ENCODE measurements at places on chromosomes 4 and X.

DNA sequence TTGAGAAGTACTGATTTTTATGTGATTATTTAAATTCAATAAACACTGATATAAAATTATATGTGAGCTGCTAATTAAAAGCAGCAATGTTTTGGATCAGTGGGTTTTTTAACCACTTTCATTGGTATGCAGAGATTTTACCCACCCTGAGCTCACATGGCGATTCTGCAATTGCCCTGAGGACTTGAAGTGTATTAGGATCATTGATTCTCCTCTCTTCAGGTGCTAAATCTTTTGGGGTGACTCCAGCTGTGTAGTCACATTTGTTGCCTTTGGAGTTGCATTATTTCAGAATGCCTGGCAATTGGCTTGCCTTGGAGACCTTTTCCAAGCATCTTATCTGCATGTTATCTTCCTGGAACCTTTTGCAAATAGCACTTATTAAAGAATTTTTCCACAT is 51.3 kb downstream of the UGT8 start:
- no peak for DNase-seq

- DNase-seq: no peak
Observed at GRCh38 chr4:81498046-81498445, 26.3 kb upstream of the RASGEF1B start.

DNA sequence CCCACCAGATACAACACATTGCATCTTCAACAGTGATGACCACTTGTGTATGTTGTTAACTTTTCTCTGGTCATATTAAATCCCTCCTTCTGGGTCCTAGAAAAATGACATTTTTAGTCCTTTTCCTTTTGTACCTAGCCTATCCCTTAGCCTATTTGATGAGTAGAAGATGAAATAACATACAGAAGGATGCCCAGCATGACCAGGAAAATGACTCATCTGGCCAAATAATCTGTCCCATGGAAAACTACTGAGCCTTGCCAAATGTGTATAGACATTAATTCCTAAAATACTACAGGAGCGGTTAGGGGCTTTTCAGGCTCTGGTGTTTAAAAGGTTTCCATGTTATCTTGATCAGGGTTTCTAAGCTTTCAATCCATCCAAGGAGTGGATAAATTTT is 129.0 kb upstream of the KCNIP4 start:
- DNase-seq: no peak

DNA sequence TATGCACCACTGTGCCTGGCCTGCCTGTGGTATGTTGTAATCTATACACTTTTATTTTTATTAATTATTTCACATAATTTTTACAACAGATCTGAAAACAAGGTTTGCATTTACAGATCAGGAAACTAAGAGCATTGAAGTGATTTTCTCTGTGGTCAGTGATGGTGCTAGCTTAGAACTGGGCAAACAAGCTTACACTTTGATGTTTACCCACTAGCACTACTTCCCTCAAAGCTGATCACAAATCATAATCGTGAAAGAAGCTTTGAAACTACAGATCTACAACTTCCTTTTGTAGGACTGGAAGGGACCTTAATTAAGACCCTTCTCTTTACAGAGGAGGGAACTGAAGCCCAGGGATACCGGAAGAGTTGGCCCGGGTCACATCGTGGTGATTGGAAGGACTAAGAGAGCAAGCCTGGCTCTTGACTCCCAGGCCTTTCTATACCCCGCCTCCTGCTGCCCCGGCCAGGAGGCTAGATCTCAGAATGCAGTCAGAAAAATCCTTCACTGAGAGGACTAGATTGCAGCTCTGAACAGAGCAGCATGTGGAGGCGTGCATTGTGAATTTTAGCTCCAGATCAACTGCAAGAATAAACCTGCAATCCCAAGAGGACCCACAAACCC is 93.7 kb upstream of the ZNF827 start:
- no peak for DNase-seq

DNA sequence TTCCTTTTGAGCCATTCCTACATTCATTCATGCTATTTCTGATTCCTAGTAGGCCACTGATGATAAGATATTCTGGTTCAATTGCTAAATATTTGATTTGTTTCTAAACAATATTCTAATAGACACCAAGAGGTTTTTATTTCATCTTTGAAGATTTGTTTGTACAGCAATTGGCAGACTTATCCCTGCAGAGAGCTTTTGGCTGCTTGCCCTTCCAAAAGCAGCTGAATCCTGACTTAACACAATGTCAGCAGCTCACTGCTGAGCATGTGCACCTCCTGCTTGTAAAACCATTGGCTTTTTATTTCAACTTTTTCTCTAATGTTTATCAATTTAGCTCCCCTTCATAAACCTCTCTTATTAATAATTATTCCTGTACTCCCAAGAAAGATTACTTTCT is 45.3 kb downstream of the MMRN1 start:
- DNase-seq: no peak

GRCh38 chr4:71026086-71026485 is 32.6 kb downstream of the DCK start:
- no peak for DNase-seq

- no peak for DNase-seq
Observed at GRCh38 chrX:150736475-150736874, 43.3 kb downstream of the MTMR1 start.

DNA sequence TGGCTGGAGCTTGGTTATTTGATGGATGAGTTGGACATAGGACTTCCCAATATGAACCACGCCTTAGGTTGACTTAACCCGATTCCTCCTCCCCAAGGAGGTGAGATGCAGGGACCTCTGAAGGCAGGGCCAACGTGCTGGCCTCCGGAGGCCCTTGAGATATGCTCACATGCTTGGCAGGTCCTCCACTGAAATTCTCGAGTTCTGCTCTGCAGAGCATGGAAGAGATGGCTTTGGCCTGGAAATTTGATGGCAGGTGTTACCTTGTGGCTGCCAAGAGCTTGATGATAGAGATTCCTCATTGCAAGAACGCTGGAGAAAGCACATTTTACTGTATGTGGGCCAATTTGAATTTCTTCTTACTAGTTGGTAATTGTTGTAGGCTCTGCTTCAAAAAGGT is 117.4 kb upstream of the LIMCH1 start:
- no peak for DNase-seq

DNA sequence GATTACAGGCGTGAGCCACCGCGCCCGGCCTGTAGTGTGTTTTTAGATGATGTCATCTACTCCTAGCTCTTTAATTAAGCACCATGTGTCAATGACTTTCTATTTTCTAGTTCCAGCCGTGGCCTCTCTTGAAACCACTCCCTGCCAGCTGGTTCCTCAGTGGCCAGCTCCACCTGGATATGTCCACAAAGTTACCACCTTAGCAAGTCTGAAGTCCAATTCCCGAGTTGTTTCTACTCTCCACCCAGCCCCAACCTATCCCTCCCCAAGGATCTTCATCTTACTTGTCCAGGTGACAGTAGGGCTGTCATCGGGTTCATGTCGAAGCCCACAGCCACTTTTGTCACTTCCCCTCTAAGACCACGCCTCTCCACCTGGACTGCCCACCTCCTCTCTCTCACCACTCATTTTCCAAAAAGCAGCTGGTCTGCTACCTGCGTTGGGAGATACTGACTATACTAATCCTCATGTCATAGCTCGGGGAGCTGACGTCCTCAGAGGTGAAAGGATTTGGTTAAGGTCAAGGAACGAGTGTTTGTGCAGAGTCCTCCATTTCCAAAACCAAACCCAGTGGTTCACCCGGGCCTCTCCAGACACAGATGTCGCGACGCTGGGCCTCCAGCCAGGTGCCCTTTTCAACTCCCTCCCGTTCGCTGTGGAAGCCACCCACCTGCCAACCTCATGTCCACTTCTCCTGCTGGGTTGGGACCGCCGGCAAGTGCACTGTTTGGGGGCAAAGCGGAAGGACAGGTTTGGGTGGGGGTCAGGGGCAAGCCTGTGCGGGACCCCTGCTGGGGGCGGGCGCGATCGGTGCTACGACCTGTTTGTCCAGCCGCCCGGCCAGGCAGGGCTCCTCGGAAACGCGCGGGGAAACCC is 704 bp downstream of the FAM3A start:
- DNase-seq: no peak

DNA sequence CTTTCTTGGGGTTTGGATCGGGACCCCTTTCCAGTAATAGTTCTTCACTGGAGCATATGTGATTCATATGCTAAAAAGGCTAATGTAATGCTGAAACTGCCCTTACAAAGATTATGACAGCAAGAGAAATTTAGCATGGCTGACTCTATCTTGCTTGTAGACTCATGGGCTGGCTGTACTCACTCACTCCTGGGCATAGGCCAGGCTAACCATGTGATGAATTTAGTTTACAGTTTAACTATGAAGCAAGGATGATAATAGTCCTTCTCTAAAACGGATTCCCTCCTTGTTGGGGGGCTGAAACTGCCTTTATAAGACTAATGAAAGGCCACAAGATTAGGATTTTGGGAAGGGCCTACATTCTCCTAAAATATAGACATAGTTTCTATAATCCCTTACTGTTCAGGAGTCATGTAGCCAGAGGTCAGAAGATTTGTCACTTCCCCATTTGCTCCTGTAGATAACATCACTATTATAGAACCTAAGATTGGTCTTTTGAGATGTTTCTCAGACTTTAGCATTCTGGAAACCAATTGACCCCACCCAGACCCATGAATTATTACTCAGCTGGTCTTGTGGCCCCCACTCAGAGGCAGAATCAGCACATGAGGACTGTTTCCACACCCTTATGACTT is 20.8 kb upstream of the CEP135 start:
- no peak for DNase-seq

GRCh38 chrX:150694738-150695410 is 1.7 kb downstream of the MTMR1 start:
- DNase-seq: no peak

DNA sequence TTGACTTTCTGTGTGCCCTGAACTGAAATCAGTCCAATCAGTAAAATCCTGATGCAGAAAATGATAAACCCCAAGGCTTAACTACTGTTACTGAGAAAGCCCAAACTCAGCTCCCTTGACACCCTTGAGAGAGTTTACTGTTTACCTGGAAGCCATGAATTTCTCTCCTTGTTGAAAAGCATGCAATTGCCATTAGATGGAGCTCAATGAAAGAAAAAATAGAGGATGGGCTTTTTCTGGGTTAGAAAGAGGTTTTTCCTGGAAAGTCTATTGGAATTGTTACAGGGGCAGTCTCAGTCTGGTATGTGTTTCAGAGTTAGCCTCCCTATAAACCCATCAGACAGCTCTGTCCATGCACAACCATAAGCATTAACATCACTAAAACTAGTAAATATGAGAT is 66.4 kb upstream of the C4orf54 start:
- DNase-seq: no peak

DNA sequence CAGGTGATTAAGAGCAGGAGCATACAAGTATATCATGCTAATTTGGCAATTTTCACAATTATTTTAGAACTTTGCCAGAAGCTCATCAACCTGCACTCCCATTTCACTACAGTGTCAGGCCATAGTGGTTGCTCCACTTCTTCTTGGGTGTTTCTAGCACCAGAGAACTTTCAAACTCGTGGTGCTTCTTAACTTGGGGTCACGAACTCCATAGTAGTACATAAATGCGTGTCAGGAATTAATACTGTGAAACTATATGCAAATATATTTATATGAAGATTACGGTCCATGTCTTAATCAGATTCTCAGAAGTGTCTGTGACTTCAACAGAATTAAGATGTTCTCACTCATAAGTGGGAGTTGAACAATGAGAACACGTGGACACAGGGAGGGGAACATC is 254.3 kb upstream of the BMP3 start:
- DNase-seq: no peak

GRCh38 chr4:39754309-39754708 is 56.4 kb downstream of the UBE2K start:
- DNase-seq: no peak

DNA sequence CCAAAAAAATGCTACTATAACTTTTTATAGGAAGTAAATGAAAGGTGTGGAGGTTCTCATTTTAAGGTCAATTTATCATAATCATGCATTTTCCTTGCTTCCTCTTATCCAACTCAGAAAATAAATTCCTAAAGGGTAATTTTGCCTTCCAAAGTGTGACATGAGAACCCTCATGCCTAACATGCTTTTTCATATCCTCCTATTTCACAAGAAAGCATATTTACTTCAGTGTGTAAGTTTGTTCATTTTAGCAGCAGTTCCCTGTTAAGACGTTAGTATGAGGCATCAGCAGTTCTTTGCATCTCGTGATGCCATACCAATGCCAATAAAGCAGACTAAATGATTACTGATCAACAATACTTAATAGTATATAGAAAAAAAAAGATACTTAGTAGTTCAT is 18.4 kb downstream of the WDFY3 start:
- DNase-seq: no peak

DNA sequence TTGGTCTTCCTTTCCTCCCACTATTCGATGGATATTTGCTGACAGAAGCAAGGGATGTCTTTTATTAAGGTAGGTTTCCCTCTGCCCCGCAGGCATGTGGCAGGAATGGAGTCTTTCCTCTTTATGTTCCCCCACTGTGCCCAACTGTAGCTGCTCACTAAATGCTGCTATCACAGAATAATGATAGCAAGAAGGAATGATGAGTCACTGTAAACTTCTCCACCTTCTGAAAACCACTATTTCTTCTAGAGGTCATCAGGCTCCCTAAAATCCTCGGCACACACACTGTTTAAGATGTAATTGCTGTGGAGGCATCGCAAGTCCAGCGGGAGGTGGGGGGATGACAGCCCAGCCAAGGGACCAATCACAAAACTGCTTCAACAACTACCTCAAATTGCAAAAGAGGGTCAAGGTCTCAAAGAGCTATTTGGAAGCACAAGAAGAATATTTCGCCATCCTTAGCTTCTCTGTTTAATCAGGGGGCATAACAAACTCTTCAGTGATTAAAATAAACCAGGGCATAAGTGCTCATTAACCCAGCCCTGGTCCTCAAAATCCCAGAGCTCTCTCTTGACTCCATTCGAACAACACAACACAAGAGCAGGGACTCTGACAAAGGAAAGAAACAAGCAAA is 13.9 kb downstream of the QDPR start:
- no peak for DNase-seq

DNA sequence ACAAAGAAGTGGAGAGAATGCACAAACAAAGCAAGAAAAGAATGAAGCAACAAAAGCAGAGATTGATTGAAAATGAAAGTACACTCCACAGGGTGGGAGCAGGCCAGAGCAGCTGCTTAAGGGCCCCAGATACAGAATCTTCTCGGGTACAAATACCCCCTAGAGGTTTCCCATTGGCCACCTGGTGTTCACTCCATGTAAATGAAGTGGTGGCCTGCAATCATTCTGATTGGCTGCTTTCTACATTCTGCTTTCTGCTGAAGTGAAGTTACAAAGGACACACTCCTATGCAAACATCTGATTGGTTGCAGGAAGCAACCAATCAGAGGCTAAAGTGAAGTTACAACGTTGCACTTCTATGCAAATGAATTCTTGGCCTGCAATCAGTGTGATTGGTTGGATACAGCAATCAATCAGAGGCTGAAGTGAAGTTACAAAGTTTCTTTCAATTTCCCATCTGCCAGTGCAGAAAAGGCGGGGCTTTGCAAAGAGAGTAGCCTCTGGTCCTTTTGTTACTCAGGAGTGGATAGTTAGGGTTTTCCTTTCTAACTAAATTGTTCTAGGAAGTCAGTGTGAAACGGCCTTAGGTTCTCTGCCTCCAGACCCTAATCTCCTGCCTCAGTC is 19.0 kb upstream of the GPC4 start:
- DNase-seq: no peak

GRCh38 chr4:46844325-46844917 is 64.6 kb downstream of the COX7B2 start:
- peak; percentile 55 for DNase-seq
